CD4-positive, alpha-beta memory T cell (primary cell): ENCODE measurements at places on chromosomes 1 and 21. TPM values are rescaled to one million over a fixed set of nuclear protein-coding genes. Genes with fewer than 3 reads are reported as not detected.

KIFAP3 gene
- total RNA-seq = 22.2 TPM

- H3K27me3 ChIP-seq = no peaks in the 10 kb centered on the region
- no peaks in the 10 kb centered on the region for H3K4me1 ChIP-seq
- no peak overlapping the region for H3K4me3 ChIP-seq
- no peaks in the 10 kb centered on the region for H3K36me3 ChIP-seq
- no peak for DNase-seq
Measured at GRCh38 chr1:201076092-201076491, 36.1 kb downstream of the CACNA1S start.

GRCh38 chr1:97277891-97278654 is 556.5 kb downstream of the PTBP2 start:
- no peaks in the 10 kb centered on the region for H3K4me1 ChIP-seq
- H3K36me3 ChIP-seq = no peaks in the 10 kb centered on the region

- DNase-seq = no peak
- H3K27ac ChIP-seq = peak overlapping the region; percentile 88
- H3K4me1 ChIP-seq = peaks cover 49% of the 10 kb centered on the region
- H3K27me3 ChIP-seq = no peaks in the 10 kb centered on the region
- peaks cover 19% of the 10 kb centered on the region for H3K36me3 ChIP-seq
Measured at GRCh38 chr1:46717654-46718053, 1.3 kb downstream of the EFCAB14 start.

DNA sequence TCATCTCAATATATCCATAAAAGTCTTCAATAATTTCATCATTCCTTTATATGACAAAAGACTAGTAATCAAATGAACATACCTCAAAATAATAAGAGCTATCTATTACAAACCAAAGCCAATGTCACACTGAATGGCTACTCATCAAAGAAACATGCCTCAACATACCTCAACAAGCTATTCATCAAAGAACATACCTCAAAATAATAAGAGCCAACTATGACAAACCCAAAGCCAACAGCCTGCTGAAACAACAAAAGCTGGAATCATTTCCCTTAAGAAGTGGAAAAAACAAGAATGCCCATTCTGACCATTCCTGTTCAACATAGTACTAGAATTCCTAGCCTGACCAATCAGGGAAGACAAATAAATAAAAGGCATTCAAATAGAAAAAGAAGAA is 1373.7 kb downstream of the BRINP3 start:
- no peak for DNase-seq
- no peak overlapping the region for H3K27ac ChIP-seq
- no peaks in the 10 kb centered on the region for H3K36me3 ChIP-seq
- H3K4me3 ChIP-seq = no peak overlapping the region
- H3K27me3 ChIP-seq = no peaks in the 10 kb centered on the region

CD5L gene
- total RNA-seq = not detected

GRCh38 chr21:38878379-38879179 is 72.8 kb downstream of the ETS2 start:
- H3K36me3 ChIP-seq = no peaks in the 10 kb centered on the region
- no peak overlapping the region for H3K27ac ChIP-seq
- no peak overlapping the region for H3K4me3 ChIP-seq
- H3K4me1 ChIP-seq = no peaks in the 10 kb centered on the region
- no peak for DNase-seq
- H3K27me3 ChIP-seq = no peaks in the 10 kb centered on the region

LRRC8B gene
- 18.1 TPM for total RNA-seq
